Activated naive CD4-positive, alpha-beta T cell treated with anti-CD3 and anti-CD28 coated beads, Interleukin-2, amount 10 ng/mL, durations not matched to agents 7 days and 5 days (primary cell): ENCODE measurements at places on chromosomes 16 and 17.

- DNase-seq: peak; percentile 66
Measured at GRCh38 chr16:84599521-84600202, 18.2 kb downstream of the COTL1 start.

DNA sequence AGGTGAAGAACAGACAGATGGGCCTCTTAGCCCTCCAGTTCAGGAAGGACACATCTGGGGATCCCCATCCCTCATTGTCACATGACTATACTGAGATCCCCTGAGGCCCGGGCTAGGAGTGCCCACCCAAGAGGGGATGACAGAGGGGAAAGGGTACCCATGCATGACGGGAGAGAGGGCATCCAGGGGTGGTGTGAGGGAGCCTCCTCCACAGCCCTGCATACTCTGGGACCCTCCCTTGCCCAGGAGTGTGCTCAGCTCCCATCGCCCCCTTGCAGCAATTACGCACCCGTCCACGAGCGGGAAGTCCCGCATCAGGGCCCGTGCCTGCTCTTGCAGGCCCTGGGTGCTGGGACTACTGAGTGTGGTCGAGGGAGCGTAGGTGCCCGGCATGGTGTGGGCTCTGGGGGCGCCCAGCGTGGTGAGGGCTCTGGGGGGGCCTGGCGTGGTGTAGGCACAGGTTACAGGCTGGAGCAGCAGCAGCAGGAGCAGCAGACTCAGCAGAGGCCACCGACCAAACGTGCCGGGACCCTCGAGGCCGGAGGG, 6.5 kb downstream of the DPEP2 start:
- DNase-seq: no peak

DNA sequence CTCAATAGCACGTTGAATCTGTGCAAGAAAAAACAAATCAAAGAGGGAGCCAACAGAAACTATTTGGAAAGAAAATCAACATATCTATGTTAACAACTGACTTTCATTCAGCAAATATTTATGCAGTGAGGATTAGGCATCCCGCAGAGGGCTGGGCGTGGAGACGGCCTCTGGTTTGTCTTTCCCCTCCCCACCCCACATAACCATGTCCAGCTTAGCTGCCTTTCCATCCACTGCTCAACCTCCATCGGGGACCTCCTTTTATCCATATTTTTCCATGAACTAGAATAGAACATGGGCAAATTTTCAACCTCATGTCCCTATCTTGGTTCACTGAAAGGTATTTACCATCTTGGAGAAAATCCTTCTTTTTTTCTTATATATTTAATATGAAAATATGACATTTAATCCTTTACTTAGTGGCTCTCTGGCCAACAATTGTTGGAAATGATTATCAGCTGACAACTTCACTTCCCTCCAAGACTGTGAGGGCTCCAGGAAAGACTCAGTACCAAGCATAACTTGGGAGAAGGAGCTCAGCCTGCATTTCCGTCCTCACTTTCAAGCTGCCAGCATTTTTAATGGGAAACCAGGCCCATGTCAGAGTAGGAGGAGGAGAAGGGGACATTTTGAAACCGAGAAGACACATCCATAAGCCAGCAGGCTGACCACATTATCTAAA, 462.6 kb upstream of the MAF start:
- no peak for DNase-seq

DNA sequence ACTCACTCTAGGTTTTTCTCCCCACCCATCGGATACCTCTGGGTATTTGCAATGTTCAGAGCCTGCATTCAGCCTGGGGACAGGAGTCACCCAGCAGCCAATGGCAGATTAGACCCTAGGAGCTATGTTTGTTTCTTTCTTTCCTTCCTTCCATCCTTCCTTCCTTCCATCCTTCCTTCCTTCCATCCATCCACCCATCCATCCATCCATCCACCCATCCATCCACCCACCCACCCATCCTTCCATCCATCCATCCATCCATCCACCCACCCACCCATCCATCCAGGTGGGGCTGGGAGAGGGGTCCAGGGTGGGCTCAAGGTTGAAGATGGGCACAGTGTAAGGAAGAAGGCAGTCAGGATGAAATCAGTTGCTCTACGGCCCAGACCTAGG, 39.9 kb downstream of the TIMM22 start:
- DNase-seq: no peak

DNA sequence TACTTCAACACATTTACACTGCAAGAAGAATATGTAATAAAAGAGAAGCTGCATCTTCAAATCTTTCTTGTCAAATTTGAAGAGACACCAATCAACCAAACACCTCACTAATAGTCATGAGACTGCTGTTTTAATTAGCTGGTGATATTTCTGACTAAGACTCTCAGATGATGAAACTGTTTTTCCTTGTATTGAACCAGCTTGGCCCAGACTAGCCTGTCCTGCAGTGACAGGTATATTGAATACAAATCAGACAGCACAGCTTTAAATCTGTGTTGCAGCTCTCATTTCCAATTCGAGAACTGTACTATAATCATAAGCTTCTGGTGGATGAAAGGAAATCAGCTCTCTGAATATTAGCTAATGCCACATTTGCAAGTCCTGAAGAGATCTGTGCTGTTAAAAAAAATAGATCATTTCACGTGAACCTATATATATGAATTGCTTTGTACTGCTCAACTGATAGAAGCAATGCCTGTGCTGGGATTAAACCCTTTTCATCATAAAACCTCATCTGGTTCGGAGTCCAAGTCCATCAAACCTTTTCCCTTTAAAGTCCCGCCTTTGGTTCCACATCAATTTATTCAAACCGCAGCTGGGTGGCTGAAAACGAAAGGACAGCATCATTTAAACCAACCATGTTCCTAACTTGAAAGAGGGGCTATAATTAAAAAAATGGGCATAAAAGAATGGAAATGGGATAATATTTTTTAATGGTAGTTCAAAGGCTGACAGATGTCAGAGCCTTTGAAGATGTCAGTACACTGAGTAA, 306.2 kb downstream of the CEP112 start:
- no peak for DNase-seq

- DNase-seq: no peak
Measured at GRCh38 chr16:979859-980594, 1.5 kb upstream of the SOX8 start.

DNA sequence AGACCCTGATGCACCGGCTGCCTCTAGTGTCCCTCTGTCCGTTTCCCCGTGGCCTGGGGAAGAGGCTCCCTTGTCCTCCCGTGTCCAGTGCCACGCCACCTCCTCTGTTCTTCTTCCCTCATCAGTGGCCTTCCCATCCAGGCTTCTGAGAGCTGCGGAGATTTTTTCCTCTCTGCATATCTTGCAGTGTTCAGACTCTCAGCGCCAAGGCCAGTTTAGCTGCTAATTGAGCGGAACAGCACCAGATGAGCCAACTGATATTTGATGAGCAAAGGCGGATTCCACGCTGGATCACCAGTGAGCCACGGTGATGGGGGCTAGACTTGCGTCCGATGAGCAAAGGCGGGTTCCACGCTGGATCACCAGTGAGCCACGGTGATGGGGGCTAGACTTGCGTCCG, 257.6 kb downstream of the FOXL1 start:
- no peak for DNase-seq

DNA sequence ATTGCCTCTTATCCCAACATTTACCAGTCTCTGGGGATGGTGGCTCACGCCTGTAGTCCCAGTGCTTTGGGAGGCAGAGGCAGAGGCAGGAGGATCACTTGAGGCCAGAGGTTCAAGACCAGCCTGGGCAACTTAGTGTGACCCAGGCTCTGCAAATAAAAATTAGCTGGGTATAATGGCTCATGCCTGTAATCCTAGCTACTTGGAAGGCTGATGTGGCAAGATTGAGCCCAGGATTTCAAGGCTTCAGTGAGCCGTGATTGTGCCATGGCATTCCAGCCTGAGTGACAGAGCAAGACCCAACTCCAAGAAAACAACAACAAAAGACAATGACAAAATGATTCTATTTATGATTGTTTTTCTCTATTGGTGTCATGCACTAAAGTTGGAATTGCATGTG, 244.9 kb downstream of the RBFOX1 start:
- DNase-seq: no peak

GRCh38 chr17:62819511-62820221, 11.6 kb upstream of the MARCHF10 start:
- no peak for DNase-seq

DNA sequence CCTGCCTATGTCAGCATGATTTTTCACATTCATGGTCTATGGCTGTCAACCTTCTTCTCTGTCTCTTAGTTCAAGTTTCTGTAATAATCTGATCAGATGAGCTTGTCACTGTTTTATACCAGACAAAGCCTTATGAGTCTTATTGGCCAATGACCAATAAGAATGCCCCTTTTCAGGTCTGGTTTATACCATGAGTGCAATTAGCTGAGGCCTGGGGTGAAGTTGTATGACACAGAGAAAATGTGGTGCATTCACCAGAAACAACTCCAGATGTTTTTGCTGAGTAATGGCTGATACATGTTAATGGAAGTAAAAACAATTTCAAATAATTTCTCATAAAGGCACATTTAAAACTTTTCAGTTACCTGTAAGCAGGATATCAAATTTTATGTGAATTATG, 218.6 kb upstream of the CDH8 start:
- DNase-seq: no peak

- DNase-seq: no peak
Measured at GRCh38 chr16:88503771-88504488, 50.9 kb downstream of the ZFPM1 start.

DNA sequence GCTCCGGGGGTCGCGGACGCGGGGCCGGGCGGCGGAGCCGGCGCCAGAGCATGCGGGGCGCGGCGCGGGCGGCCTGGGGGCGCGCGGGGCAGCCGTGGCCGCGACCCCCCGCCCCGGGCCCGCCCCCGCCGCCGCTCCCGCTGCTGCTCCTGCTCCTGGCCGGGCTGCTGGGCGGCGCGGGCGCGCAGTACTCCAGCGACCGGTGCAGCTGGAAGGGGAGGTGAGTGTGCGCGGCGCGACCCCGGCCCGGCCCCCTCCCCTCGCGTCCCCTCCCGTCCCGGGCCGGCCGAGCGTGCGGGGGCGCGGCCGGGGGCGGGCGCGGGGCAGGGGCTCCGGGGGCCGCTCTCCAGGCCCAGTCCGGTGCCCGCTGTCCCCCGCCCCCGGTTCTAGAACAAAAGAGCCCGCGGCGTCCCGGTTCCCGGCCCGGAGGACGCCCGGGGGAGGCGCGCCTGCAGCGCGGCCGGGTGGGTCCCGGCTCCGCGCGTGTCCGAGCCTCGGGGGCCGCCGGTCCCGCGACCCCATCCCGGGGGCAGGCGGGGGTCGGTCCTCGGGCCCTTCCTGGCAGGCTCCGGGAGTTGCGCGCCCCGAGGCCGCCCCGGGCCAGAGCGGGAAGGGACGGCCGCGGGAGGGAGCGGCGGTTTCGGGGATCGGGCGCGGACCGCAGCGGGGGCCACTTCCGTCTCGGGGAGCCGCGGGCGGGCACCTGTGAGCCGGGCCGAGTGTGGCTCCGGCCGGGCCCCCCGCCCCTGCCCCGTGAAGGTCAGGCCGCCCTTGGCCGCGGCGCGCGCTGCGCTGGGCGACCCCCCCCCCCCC, 563 bp downstream of the METRNL start:
- DNase-seq: no peak

DNA sequence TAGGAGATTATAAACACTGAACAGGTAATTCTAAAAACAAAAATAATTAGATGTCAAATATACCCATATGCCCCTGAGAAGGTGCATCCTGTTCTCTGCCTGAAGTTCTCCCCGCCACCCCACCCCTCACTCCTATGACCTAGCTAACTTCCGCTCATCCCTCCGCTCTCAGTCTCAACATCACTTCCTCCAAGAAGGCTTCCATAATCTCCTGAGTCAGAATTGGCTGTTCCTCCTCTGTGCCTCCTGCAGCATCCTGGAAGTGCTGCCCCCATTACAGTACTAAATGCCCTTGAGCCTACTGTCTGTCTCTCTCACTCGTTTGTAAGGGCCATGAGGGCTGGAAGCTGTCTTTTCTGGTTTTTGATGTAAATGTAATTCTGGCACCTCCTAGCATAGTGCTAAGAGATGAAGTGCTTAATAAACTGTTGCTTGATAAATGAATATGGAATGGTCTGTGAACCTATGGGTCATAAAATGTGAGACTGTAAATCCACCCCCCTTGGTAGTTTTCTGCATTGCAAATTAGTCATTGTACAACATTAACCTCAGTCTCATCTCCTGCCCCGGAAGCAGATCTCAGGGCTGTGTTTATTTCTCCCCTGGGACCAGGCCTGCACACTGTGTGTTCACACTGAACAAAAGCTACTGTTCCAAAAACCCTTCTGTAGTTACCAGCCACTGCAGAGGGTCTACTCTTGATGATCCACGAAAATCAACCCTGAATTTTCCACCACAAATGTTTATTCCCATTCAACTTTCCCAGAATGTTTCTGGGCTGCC, 3.9 kb upstream of the MYO1D start:
- DNase-seq: no peak

GRCh38 chr16:87490096-87490798, 2.6 kb downstream of the ZCCHC14 start:
- peak; percentile 40 for DNase-seq
